Activated CD4-positive, alpha-beta T cell treated with anti-CD3 and anti-CD28 coated beads, Interleukin-2, amount 10 ng/mL, durations not matched to agents 24 days and 14 days (primary cell): ENCODE measurements at places on chromosomes 11 and 22. TPM values are rescaled to one million over a fixed set of nuclear protein-coding genes. Genes with fewer than 3 reads are reported as not detected.

GRCh38 chr11:31780078-31780477, 31.0 kb downstream of the PAX6 start:
- H3K27ac ChIP-seq = no peak overlapping the region
- no peaks in the 10 kb centered on the region for H3K36me3 ChIP-seq
- H3K4me1 ChIP-seq = no peaks in the 10 kb centered on the region
- no peaks in the 10 kb centered on the region for H3K27me3 ChIP-seq
- no peak for DNase-seq
- no peak overlapping the region for H3K4me3 ChIP-seq

DNA sequence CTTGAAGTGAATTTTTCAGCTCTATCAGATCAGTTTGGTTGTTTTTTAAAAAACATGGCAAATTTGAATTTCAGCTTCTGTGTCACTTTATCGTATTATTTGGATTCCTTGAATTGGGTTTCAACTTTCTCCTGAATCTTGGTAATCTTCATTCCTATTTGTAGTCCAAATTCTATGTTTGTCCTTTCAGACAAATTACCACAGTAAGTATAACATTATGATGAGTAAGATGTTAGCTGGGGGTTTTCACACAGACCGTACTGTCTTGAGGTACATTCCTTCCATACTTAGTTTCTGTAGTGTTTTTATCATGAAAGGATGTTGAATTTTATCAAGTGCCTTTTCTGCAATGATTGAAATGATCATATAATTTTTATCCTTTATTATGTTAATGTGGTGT, 28.0 kb downstream of the OR5B17 start:
- no peaks in the 10 kb centered on the region for H3K36me3 ChIP-seq
- no peaks in the 10 kb centered on the region for H3K27me3 ChIP-seq
- H3K4me3 ChIP-seq = no peak overlapping the region
- DNase-seq = no peak

GRCh38 chr11:62611705-62612365, 740 bp downstream of the EML3 start:
- peak overlapping the region; percentile 98 for H3K4me3 ChIP-seq
- H3K27ac ChIP-seq = peak overlapping the region; percentile 97
- DNase-seq = peak; percentile 80
- H3K27me3 ChIP-seq = no peaks in the 10 kb centered on the region

GRCh38 chr11:7060868-7061267, 27.9 kb upstream of the RBMXL2 start:
- no peaks in the 10 kb centered on the region for H3K27me3 ChIP-seq
- H3K36me3 ChIP-seq = no peaks in the 10 kb centered on the region
- DNase-seq = no peak
- H3K27ac ChIP-seq = no peak overlapping the region

DNA sequence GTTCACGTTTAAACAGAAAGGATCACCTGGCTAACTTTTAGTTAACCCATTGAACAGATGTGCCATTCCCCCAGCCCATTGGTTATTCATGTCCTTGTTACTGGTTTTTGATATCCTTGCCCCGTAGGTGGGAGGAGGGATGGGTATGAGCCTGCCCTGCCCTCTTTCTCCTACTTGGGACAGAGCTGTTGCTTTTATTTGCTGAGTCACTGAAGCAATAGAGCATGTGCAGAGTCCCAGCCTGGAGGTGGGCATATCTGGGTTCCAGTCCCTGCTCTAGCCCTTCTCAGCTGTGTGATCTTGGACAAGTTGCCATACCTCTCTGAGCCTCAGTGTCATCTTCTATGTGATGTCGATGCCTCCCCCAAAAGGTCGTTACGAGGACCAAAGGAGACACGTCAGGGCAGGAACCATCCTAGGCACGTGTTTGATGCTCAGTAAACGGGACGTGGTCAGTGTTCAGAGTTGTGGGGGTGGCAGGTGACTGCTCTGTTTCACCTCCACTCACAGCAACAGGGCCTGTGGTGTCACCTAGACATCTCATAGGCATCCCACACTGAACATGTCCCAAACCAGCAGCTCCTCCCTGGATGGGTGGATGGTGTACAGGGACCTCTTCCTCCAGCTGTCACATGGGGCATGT, 61.0 kb downstream of the BMAL1 start:
- H3K36me3 ChIP-seq = peaks cover 3% of the 10 kb centered on the region
- H3K4me3 ChIP-seq = peak overlapping the region; percentile 68
- peaks cover 50% of the 10 kb centered on the region for H3K4me1 ChIP-seq
- DNase-seq = peak; percentile 76
- H3K27ac ChIP-seq = peak overlapping the region; percentile 64

DNA sequence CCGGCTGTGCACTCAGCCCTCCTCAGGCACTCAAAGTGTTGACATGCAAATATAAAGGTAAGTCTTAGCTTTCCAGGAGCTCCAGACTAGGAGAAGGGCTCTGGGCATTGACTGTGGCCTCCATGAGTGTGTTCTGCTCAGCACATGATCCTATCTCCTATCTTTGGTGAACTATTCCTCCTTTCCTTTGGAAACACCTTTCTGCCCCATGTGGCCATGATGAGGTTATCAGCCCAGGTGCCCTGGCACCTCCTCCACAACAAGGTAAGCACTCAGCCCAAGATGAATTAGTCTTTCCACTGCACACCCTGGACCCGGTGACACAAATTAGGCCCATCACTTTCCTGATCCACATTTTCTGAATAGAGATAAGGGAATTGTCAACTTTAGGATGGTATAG, 37.9 kb upstream of the LMO1 start:
- H3K27ac ChIP-seq = no peak overlapping the region
- no peaks in the 10 kb centered on the region for H3K36me3 ChIP-seq
- no peak for DNase-seq
- peaks cover 6% of the 10 kb centered on the region for H3K27me3 ChIP-seq
- H3K4me1 ChIP-seq = no peaks in the 10 kb centered on the region

Gene BEST1
- 0.07 TPM in 1 of 2 replicates, not detected in the other for total RNA-seq

Gene MMP27
- total RNA-seq = not detected in 2 replicates

Gene HEPACAM
- total RNA-seq = not detected in 2 replicates
